Left kidney (tissue), 8 donors: ENCODE measurements at places on chromosomes 1 and 21.

DNA sequence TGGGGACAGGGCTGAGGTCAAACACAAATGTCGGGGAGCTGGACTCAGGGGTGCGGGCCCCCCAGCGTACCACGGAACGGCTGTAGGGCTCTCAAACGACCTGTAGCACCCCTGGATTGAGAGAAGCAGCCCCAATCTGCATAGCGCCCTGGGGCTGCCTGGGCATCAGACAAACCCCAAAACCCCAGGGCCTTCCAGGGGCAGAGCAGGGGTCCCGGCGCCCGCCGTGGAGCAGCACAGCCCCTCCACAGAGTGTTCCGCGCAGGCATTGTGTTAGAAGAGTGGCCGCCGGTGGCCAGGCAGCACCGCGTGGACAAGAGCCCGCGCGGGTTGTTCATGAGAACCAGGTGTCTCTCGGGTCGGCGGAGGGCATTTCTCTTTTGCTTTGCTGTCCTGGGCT is 64.2 kb upstream of the ARHGEF16 start:
- no peak for DNase-seq

DNA sequence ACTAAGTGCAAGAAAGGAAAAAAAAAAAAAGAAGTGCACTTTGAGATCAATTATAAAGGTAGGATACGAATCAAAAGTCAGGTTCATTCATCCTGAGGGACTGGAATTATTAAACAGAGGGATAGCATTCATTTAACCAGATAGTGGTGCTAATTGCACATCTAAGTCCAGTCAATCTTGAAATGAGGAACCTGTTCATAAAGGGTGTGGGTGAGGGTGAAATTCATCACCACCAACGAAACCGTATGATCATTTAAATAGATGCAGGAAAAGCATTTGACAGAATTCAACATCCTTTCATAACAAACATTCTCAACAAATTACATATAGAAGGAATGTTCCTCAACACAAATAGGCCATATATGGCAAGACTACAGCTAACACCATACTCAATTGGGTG is 5.6 kb downstream of the CTSS start:
- DNase-seq, result no peak

DNA sequence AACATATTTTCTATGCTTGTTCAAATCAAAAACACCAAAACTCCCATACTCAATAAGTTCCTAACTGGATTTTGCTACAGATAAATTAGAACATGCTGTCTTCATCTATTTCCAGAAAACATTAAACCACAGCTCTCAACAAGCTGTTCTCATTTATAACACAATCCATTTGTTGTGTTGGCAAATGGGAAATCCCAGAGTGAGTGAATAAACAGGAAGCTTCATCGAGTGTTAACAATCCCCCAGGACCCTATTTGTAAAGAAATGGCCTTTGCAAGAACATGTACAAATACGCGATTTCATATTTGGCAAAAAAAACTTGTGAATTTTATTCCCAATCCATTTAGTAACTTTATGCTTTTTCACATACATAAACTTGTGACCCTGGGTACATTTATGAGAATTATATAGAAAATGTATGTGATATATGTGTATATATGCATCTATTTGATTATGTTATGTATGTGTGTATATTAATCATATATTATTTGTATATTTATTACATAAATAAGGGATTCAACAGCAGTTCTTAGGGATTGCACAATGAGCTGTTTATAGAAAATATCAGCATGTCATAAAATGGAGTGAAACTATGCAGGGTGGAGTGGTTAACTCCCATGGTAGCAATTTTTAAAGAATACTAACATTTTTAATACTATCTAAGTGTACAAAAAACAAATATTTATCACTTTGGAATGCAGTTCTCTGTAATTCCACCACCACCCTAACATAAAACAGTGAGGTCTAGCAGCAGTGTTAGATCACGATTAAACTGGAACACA is 160.0 kb downstream of the NEGR1 start:
- DNase-seq, result peak; percentile 13

GRCh38 chr1:10865518-10866320 is 69.3 kb upstream of the CASZ1 start:
- DNase-seq, result no peak

DNA sequence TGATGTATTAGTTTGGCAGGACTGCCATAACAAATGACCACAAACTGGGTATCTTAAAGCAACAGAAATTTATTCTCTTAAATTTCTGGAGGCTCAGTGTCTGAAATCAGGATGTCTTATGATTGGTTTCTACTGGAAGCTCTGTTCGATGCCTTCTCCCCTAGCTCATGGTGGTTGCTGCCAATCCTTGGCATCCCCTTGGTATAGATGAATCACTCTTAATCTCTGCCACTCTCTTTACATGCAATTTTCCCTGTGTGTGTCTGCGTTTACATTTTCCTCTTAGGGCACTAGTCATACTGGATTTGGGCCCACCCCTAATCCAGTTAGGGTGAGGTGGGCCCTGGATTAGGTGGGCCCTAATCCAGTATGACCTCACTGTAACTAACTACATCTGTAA is 54.7 kb upstream of the MPC2 start:
- DNase-seq, result no peak

- DNase-seq, result no peak
These were observed 1.9 kb upstream of the IL19 start for GRCh38 chr1:206768472-206769303.

DNA sequence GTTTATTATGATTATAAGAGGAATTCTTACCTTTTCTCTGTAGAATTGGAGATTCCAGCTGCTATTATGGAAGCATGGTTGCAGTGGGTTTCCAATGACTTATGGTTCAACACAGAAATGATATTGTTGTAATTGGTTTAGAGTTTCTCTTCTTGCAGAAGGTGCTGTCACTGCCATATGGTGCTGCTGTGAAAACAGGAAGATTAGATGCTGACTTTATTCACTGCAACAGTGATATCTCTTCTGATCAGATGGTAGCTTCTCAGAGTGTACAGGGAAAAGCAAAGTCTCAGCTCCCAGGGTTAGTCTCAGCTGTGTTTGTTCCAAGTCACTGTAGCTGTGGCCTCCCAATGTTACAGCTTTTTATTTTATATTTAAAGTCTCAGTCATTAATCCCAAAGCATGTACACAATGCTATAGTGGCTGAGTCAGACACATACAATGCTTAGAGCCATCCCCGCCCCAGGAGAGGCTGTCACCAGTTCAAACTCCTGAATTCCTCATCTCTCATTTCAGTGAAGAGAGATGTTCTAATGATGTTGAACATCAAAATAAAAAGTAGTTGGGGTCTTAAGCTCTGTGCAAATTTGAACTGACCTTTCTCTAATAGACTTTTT is 42.7 kb upstream of the RGS2 start:
- no peak for DNase-seq

GRCh38 chr1:183419399-183419798 is 1.2 kb upstream of the NMNAT2 start:
- DNase-seq, result no peak

DNA sequence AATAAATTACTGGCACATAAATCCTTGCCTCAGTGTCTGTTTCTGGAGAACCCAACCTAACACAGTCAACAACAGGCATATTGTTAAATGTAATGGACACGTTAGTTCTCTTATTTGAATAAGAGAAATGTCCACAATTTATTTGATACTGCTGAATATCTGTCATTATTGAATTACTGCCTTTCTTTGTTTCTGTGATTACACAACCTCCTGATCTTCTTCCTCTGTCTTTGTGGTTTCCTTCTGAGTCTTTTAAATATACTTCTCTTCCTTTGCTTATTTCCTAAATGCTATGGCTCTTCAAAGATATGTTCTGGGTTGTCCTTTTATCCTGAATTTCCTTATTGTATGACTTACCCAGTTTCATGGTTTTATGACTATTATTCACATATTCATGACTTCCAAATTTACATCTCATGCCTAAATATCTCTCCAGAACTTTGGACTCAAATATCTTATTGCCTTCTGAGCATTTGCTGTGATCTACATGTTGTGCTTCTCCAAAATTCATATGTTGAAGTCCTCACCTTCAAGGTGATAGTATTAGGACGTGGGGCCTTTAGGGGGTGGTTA is 39.9 kb downstream of the MSH4 start:
- DNase-seq, result no peak
